ENCODE measurements at places on chromosomes 12 and 14.

DNA sequence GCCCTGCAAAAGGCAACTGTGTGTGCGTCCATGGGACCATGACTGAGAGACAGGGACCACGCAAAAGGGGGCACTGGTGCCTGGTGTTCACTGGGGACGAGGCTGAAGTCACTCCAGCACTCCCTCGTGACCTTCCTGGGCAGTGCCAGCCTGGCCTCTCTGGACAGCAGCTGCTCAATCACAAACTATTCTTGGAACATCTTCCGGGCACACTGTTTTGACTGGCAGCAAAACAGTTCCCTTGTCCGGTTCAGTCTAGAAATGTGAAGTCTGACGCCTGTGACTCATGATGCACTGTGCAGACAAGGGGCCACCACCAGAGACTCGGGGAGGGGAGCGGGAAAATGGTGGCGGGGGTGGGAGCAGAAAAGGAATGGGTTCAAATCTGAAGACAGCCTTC, 20.8 kb downstream of the SNRNP35 start:
- DNase-seq = no peak

GRCh38 chr14:75126121-75126544, 715 bp downstream of the NEK9 start:
- no peak for DNase-seq

DNA sequence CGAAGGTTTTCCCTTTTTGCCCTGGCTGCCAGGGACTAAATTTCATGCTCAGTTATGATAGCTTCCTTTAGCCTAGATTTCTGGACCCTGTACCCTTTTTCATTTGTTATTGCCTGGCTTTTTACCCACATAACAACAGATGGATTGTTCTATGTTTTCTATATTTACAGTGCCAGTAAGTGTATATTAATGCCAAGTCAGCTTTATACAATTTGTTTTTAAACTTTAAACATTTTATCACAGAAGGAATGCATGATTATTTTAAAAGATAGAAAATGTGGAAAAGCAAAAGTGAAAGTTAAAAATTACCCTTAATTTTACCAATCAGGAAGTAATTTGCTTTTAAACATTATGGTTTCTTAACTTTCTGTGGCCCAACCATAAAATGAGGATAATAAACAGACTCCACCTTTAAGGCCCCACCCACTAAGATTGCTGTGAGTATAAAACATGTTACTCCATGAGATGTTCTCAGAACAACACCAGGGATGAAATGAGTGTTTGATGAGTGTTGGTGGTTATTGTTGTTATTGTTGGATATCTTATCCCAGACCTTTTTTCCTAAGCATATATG, 496.8 kb downstream of the EGLN3 start:
- DNase-seq = no peak

- DNase-seq = no peak
These were observed 91.6 kb downstream of the HELB start for GRCh38 chr12:66393890-66394289.

DNA sequence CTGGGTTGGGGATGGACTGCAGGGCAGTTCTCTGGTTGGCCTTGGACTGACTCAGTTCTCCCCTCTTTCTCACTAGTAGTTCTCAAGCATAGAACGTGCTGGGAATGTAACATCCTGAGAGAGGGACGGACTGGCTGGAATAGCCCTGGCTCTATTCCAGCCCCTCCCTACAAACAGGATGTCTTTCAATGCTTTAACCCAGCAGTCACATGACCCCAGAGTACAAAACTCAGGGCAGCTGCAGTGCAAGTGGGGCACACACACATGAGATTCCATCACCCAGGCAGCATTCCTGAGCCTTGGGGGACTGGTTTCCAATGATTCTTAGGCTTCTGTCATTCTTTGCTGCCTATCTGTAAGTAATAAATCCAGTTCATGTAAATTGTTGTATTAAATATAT, 1.6 kb upstream of the ACOT6 start:
- no peak for DNase-seq

DNA sequence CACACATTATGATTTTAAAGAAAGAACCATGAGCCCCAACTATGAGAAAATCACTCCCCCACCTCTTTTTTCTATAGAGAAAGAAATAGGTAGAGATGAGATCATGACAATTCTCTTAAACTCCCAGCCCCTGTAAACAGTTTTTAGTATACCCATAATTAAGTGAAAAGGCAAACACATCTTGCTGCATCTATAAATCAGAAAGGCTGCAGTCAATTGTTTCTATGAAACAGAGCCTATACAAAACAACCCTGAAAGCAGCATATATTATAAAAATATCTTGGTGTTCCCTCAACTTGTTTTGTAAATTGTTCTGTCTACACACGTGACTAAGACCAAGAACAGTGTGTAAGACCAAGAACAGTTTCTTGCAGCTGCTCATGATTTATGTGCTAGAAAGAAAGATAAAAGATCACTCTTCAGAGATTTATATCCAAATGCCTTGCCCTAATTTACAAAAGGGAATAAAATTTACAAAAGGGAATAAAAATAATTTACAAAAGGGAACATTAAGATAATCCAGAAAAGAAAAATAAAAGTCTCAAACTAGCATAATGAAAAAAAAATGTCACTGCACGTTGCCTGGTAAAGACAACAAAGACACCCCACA, 4.8 kb downstream of the KITLG start:
- no peak for DNase-seq

- DNase-seq = no peak
These were observed 325 bp downstream of the CRIP1 start for GRCh38 chr14:105486974-105487448.

Measured in AG04449 (cell line).